ENCODE measurements at places on chromosomes 13 and 19.
A peak's percentile ranks its signal among the peaks of the same experiment; 100 is the strongest.

DNA sequence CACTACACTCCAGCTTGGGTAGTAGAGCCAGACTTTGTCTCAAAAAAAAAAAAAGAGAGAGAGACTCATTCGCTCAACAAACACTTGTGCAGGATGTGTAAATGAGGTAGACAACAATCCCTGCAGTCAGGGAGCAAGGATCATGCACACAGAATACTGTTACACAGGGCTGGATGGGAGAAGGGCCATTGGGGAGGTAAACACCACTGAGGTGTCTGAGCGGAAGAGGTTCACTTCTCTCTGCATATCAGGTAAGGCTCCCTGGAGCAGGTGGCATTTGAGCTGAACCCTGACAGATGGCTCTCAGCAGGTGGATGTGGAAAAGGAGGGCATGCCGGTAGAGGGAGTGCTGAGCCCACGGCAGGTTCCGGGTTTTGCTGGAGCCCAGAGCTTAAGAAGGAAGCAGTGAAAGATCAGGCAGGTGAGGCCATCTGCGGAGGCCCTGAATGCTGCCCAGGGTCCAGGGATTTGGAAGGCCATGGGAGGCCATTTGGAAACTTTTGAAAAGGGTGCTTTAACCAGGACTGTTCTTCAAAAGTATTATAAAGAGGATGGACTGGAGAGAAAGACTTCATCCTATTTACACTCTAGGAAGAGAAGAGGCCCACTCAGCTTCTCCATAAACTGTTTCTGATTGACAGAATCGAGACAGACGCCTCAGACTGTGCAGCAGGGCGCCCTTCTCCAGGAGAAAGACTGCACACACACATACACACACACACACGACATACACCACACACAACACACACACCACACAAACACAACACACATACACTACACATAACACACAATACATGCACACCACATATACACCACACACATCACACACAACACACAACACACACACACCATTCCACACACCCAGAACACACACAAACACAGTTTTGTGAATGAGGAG, 199.4 kb downstream of the USP12 start:
- DNase-seq, result peak; percentile 49

- DNase-seq, result no peak
Measured at GRCh38 chr13:113848020-113848419, 15.9 kb downstream of the GAS6 start.

DNA sequence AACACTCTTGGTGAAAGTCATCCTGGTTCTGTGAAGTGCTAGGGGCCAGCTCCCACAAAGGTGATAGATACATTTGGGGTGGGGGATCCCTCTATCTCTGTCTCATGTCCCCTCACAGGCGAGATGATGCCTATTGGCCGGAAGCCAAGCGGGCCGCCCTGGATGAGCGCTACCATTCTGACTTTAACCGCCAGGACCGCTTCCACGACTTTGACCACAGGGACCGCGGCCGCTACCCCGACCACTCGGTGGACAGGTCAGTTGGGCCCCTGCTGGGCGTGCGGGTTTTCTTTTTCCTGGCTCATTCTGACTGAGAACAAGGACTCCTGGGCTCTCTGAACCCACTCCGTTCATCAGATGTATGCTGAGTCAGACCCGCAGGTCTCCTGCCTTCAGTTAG, 16.4 kb downstream of the MICOS13 start:
- DNase-seq, result no peak

DNA sequence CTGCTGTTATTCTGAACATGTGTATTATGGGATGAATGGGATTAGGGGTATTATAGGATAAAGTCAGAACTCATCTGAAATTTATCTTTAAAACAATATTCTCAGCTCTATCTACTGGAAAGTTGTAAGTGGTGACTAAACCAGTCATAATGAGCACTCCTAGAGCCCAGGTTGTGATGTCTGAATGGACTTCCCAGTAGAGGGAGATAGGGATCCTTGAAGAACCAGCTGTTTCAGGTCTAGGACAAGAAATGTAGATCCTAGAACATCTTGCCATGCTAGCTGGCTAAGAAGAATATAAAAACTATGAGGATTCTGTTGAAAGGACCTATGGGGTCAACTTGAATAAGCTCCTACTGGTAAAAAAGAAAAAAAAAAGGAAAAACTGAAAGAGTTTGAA, 310.8 kb downstream of the SLC7A1 start:
- no peak for DNase-seq

- no peak for DNase-seq
Measured at GRCh38 chr13:98798849-98799645, 46.6 kb upstream of the SLC15A1 start.

DNA sequence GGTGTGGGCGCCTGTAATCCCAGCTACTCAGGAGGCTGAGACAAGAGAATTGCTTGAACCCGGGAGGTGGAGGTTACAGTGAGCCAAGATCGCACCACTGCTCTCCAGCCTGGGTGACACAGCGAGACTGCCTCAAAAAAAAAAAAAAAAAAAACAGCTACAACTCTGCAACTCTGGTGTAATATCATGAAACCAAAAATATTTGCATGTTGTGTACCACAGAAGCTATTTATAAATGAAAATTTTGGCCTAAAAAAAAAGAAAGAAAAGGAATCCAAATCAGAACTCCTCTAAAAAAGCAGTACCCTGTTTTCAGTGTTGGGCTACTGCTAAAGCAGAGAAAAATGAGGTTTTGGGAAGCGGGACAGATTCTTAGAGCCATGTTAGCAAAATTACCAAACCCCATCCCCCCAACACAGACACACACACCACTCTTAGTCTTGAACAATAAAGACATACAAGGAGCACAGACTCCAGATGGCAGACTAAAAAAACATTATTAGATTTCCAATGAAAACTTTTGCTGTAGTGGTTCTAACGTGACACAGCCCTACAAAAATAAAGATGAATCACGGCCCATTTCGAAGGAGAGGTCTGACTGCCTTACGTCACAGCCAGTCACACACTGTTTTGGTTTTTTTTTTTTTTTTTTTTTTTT, 51.5 kb downstream of the INSR start:
- no peak for DNase-seq

- DNase-seq, result no peak
Measured at GRCh38 chr13:60454425-60454824, 57.4 kb downstream of the TDRD3 start.

GRCh38 chr19:3046698-3047495, 15.4 kb downstream of the TLE5 start:
- DNase-seq, result no peak

GRCh38 chr19:12979974-12980373, 10.6 kb downstream of the DAND5 start:
- DNase-seq, result no peak

- no peak for DNase-seq
Measured at GRCh38 chr13:111121506-111121905, 6.4 kb downstream of the ARHGEF7 start.

- DNase-seq, result no peak
Measured at GRCh38 chr19:36665832-36666231, 805 bp downstream of the ZNF461 start.

- no peak for DNase-seq
Measured at GRCh38 chr19:14577885-14578427, 4.9 kb upstream of the CLEC17A start.

DNA sequence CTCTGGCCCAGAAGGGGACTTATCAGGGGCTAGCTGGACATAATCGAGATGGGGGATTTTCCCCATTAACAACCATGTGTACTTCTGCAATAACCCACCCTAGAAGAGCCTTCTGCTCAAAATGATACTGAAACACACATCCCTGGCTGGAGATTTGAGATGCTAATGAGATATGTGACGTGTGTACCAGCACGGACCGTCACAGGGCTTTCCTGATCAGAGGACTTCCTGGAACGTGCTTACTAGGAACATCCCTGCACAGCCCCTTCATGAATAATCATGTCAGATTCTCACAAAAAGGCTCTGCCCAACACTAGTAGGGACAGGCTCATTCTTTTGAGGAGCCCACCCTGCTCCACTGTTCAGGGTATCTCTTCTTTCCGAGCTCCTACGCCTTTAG, 6.5 kb upstream of the ERVV-1 start:
- no peak for DNase-seq

DNA sequence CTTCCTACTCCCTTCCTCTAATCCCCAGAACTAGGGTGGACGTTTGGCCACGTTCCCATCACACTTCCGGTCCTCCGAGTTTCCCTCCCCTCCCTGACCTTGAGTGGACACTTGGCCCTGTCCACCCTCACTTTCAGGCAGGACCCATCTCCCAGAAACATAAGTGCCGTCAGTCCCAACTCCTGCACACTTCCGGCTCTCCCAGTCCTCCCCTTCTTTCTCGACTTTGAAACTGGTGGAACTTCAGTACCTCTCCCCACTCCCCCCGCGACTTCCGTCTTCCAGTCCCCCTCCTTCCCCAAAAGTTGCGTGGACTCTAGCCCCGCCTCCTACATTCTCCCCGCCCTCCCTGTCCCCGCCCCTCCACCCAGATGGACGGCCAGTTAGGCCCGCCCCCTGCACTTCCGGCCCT, 278 bp upstream of the ZNF274 start:
- no peak for DNase-seq

GRCh38 chr19:41870401-41870873, 6.6 kb upstream of the CD79A start:
- DNase-seq, result no peak

GRCh38 chr13:63541336-63541735, 2125.7 kb upstream of the PCDH20 start:
- DNase-seq, result no peak

DNA sequence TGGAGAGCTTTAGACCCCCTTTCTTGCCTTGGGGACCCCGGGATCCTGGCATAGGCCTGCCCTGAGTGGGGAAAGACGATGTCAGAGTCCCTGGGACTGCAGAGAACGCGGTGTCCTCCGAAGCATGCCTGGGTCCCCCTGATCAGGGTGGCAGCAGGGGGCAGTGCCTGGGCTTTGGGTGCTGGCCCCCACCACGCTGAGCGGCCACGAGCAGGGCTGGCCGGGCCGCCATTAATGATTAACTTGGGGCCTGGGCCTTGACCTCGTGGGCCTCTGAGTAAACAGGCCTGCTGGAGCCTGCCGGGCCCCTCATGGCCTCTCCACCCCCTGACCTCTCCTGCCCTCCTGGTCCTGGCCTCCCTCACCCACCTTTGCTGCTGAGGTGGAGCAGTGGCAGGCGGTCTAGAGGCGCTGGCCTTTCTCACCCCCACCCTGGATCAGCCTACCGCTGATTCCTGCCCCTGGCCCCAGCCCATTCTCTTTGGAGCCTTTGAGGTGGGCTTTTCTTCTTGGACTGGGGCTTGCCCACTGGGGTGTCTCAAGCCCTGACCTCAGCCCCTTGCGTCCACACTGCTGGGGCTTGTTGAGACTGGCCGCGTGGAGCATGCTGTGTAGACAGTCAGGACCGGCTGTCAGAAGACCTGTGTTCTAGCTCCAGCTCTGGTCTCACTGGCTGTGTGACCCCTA, 26.3 kb downstream of the CEBPA start:
- DNase-seq, result no peak

DNA sequence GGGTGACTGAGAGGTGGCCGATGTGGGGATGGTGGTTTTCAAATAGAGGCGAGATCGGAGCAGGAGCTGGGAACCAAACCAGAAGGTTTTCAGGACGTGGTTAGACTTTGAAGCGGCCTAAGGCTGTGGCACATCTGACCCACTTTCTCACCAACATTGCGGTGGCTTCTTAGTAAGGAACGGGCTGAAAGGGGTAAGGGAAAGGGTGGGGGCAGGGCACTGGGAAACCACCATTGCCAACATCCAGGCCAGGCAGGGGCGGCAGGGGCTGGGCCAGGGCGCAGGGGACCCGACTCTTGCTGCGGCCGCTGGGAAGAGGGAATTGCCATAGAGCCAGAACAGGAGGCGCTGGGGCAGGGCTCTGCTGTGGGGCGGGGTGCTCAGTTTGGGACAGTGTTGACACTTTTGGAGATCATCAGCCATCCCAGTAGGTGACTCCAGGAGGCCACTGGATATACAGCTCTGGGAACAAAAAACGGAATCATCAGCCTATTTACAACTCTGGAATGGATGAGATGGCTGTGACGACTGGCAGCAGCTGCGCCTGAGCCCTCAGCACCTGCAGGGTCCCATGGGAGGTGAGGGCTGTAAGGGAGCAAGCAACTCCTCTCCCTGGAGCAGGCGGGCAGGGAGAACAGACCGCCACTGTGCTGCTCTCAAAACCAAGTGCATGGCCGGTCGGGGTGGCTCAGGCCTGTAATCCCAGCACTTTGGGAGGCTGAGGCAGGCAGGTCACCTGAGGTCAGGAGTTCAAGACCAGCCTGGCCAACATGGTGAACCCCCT, 52.2 kb downstream of the IRS2 start:
- DNase-seq, result no peak

DNA sequence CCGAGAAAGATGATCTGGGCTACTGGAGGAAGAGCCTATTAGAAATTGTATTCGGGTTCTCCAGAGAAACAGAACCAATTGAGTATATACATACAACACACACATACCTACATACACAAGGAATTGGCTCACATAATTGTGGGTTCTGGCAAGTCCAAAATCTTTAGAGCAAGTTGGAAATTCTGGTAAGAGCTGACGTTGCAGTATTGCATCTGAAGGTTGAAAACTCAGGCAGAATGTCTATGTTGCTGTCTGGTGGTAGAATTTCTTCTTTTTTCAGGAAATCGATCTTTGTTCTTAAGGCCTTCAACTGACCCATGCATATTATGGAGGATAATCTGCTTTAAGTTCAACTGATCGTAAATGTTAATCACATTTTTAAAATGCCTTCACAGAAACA, 15.5 kb upstream of the OLFM4 start:
- DNase-seq, result no peak

DNA sequence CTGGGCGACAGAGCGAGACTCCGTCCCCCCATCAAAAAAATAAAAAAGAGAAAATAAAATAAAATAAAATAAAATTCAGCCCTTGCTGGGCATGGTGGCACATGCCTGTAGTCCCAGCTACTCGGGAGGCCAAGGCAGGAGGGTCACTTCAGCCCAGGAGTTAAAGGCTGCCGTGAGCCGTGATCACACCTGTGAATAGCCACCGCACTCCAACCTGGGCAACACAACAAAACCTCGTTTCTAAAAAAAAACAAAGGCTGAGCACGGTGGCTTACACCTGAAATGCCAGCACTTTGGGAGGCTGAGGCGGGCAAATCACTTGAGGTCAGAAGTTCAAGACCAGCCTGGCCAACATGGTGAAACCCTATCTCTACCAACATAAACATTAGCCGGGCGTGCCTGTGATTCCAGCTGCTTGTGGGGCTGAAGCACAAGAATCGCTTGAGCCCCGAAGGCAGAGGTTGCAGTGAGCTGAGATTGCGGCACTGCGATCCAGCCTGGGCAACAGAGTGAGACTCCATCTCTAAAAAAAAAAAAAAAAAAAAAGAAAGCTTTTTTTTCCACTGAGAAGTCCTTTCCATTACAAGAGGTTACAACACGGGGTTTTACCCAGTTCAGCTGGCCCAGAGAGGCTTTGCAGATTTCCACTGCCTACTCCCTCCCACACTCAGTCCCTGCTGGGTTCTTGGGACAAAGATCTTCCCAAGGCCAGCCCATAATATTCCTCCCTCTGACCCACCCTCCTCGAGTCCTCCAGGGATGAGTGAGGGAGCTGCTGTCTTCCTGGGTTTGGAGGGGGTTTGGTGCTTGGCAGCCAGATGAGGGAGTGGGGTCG, 6.4 kb downstream of the ANGPTL4 start:
- no peak for DNase-seq
